ENCODE measurements at places on chromosomes 5 and 9. TPM values are rescaled to one million over a fixed set of nuclear protein-coding genes. Genes with fewer than 3 reads are reported as not detected.

UBE2R2 gene
- total RNA-seq = 24.4 TPM

NPR3 gene
- total RNA-seq = 7.2 TPM

FOXD4L3 gene
- not detected for total RNA-seq

MYORG gene
- 23.5 TPM for total RNA-seq

C9 gene
- not detected for total RNA-seq

MARCOL gene
- total RNA-seq = not detected

PCDHA1 gene
- total RNA-seq = not detected

PDE8B gene
- total RNA-seq = 2.9 TPM

DNA sequence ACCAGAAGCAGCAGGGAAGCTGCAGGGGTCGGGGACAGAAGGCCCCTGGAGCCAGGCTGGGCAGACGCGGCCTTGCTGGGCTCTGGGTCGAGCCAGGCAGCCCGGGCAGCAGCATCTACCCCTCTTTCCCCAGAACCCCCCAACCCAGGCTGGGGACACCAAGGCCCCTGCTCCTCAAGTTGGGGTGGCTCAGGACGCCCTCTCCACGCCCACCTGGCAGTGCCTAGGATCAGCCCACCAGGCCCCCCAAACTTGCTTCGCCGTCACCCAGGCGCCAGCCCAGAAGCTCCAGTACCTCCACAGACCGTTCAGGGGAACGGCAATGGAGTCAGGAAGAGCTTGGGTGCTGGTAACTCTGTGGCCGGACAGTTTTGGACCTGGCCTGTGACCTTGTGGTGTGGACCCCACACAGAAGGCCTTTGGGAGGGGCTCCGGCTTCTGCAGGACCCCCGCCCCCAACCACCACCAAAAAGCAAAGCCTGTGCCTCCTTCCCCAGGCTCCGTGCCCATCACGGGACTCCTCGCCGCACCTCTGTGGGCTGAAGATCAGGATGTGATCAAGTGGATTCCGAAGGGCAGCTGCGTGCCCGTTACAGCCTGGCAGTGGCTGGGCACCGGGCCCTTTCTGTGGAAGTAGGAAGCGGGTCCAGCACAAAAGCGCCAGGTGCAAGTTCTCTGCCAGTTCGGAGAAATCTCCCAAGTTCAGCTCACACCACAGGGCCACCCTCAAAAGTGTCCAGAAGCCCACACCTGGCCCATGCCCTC, 2.1 kb downstream of the SLC12A7 start:
- peaks cover 43% of the 10 kb centered on the region for H3K4me1 ChIP-seq
- H3K27me3 ChIP-seq = no peaks in the 10 kb centered on the region
- H3K36me3 ChIP-seq = no peaks in the 10 kb centered on the region
- peak overlapping the region; percentile 98 for H3K4me3 ChIP-seq
- no peak for DNase-seq
- H3K27ac ChIP-seq = peak overlapping the region; percentile 82

DNA sequence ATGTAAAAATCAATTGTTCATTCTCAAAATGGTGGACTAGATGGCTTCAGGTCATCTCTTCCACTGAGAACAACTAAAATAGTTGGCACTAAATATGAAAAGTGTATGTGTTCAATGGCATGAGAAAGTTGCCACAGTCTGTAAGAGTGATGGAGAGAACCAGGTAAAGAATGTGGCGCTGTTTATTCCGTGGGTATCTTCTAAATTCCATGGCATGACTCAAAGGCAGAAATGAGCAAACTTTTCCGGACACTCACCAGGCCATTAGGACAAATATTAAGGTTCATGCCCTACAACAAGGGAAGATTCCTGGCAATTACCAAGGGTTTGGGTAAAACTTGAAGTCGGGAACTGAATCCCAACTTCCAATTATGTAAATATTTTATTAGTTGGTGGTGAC, 825.4 kb upstream of the CDH6 start:
- H3K27me3 ChIP-seq = no peaks in the 10 kb centered on the region
- no peak overlapping the region for H3K4me3 ChIP-seq
- H3K36me3 ChIP-seq = no peaks in the 10 kb centered on the region

DNA sequence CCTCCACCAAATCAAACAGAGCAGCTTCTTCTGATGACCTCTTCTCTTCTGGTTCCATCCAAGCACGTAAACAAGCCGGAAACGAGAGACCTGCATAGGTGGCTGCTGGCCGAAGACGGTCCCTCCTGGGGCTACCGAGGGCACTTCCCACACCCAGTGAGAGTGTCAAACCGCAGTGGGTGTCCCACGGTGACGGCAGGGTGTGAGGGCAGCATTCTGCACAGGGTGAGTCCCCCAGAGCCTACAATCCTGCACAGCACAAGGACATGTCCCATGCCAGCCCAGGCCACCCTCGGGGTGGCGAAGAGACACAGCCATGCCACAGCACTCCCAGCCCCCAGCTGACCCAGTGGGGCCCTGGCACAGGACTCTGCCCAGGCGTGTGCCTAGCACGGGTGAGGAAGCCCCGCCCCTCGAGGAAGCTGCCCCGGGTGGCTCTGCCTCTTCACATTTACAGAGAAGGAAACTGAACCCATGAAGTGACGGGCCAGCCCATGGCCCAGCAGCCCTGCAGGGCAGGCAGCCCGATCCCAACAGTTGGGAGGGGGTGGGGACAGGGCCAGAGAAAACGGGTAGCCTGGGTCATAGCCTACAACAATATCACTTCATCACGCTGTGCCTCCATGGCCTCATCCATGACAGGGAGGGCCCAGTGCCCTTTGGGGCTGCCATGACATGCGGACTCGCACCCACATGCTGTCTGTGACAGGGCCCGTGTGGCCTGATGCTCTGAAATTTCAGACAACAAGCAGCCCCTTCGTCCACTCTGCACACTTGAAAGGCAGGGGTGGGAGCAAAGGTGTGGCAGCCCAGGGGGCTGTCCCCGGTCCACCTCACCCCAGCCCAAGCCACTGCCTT, 43.2 kb downstream of the SEMA4D start:
- H3K4me3 ChIP-seq = no peak overlapping the region
- H3K27me3 ChIP-seq = no peaks in the 10 kb centered on the region
- no peaks in the 10 kb centered on the region for H3K4me1 ChIP-seq
- no peak for DNase-seq

DNA sequence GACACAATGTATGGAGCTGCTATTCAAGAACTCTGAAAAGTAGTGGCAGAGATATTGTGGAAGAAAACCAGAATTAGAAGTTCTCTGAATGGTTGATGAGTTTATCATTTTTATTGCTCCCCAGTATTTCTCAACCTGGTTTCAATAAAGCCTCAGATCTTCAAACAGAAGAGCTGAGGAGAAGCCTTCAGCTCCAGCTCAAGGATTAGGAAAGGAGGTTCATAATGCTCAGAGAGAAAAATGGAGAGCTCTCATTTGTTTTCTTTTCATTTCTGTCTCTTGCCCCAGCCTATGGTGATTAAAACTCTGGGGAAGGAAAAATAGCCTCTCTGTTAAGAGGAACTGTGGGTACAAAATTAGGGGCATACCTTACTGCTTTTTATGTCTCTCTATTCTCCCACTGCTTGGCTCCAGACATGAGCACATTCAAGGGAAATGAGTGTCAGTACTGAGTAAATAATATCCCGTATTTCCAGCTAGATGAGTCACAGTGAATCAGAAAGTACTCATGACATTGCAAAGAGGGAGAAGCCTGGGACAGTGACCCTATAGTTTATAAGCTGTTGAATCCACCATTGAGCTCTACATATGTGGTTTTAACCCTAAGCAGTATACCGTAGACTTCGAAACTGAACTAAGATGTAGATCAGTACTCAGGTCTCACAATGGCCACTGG, 138.1 kb downstream of the EMB start:
- no peak overlapping the region for H3K4me3 ChIP-seq
- H3K4me1 ChIP-seq = no peaks in the 10 kb centered on the region
- H3K27me3 ChIP-seq = no peaks in the 10 kb centered on the region
- H3K36me3 ChIP-seq = no peaks in the 10 kb centered on the region
- DNase-seq = no peak

- peaks cover 18% of the 10 kb centered on the region for H3K27me3 ChIP-seq
- H3K36me3 ChIP-seq = no peaks in the 10 kb centered on the region
- H3K4me1 ChIP-seq = no peaks in the 10 kb centered on the region
- no peak for DNase-seq
- H3K4me3 ChIP-seq = no peak overlapping the region
Measured at GRCh38 chr9:130995086-130996011, 13.6 kb upstream of the LAMC3 start.

DNA sequence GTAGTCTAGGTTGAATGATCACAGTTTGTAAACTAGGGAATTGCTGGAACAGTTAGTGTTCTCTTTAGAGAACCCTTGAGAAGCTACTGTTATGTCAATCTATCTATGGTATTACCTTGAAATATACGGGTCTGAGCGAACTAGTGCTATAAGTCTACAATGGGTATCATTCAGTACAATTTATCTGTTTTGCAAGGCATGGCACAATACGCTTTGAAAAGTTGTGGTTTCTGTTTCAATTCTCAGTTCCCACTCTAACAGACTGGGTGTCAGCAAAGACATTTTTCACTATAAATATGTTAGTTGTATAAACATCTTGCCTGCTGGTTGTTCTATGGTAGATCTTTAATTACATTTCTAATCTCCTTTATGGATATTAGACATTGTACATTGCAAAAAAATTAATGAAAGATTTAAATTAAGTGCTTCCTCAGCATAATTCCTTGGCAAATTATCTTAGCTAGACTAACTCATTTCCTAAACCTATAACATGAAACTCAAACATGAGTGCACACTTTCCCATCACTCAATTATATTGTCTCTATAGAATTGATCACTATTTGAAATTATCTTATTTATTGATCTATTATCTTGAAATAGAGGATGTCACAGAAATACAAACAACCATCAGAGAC, 24.9 kb upstream of the SLCO6A1 start:
- no peaks in the 10 kb centered on the region for H3K4me1 ChIP-seq
- no peak for DNase-seq
- no peaks in the 10 kb centered on the region for H3K27me3 ChIP-seq

- H3K4me1 ChIP-seq = no peaks in the 10 kb centered on the region
- no peaks in the 10 kb centered on the region for H3K36me3 ChIP-seq
- DNase-seq = no peak
Measured at GRCh38 chr5:145499483-145499882, 335.7 kb downstream of the PRELID2 start.

- H3K4me1 ChIP-seq = no peaks in the 10 kb centered on the region
- no peak overlapping the region for H3K4me3 ChIP-seq
- DNase-seq = no peak
- no peaks in the 10 kb centered on the region for H3K27me3 ChIP-seq
- no peak overlapping the region for H3K27ac ChIP-seq
Measured at GRCh38 chr5:137304226-137304874, 194.8 kb downstream of the SPOCK1 start.

DNA sequence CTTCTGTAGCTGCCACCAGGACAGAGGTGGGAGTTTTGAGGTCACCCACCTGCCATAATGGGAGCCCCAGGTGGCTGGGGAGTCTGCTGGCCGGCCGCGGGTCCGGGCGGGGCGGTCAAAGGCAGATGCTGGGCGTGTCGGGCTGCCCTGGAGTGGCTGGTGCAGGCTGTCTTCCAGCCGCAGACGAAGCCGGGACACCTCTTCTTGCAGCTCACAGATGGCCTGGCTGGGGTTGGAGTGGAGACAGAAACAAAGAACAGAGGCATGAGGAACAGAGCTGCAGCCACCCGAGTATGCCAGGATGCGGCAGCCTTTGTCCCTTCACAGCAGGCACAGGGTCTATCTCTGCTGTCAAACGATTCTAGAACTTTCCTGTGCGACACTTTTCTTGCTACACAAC, 18.0 kb downstream of the ORM2 start:
- no peak overlapping the region for H3K4me3 ChIP-seq
- H3K27me3 ChIP-seq = no peaks in the 10 kb centered on the region
- H3K36me3 ChIP-seq = peaks cover 80% of the 10 kb centered on the region
- no peak for DNase-seq
- H3K4me1 ChIP-seq = peaks cover 36% of the 10 kb centered on the region

DNA sequence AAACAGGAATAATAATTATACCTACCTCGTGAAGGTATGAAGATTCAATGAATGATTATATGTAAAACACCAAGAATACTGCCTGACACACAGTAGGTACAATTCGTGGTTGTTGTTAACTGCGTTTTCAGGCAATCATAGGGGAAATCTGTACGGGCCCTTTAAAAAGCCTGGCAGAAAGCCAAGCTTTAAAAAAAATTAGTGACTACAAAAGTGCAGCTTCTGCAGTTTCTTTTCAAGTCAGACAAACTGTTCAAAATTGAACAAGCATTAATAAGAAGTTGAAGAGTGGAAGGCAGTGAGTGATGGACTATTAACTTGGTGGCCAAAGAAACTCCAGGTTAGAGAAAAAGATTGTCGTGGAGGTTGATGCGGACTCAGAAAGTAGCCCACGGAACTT, 85.9 kb upstream of the TRIO start:
- DNase-seq = no peak
- H3K27me3 ChIP-seq = no peaks in the 10 kb centered on the region
- no peaks in the 10 kb centered on the region for H3K36me3 ChIP-seq
- no peaks in the 10 kb centered on the region for H3K4me1 ChIP-seq
- H3K4me3 ChIP-seq = no peak overlapping the region

GRCh38 chr5:4642525-4642924, 497.6 kb upstream of the ADAMTS16 start:
- H3K27ac ChIP-seq = no peak overlapping the region
- no peaks in the 10 kb centered on the region for H3K4me1 ChIP-seq
- DNase-seq = no peak
- H3K4me3 ChIP-seq = no peak overlapping the region

DNA sequence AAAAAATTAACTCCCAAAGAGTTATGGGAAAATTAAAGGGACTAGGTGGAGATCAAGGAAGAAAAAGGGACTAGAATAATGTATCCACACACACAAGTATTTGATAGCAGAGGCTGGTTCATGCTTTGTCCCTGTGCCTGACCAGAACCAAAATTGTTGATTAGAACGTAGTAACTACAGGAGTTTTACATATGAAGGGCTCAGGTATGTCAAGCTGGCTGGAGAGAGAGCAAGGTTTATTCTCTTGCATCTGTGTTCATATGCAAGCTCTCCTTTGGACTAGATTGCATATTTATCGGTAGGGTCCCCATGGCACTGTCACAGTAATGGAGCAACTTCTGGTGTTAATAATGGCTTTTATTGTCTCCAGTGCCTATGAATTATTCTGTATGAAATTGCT, 239.9 kb upstream of the TRPM3 start:
- no peaks in the 10 kb centered on the region for H3K27me3 ChIP-seq
- H3K4me1 ChIP-seq = no peaks in the 10 kb centered on the region
- H3K36me3 ChIP-seq = no peaks in the 10 kb centered on the region
- DNase-seq = no peak

GRCh38 chr9:107155244-107155817, 127.7 kb upstream of the RAD23B start:
- no peaks in the 10 kb centered on the region for H3K36me3 ChIP-seq
- DNase-seq = no peak
- no peaks in the 10 kb centered on the region for H3K4me1 ChIP-seq
- no peak overlapping the region for H3K27ac ChIP-seq
- H3K27me3 ChIP-seq = no peaks in the 10 kb centered on the region
- no peak overlapping the region for H3K4me3 ChIP-seq

DNA sequence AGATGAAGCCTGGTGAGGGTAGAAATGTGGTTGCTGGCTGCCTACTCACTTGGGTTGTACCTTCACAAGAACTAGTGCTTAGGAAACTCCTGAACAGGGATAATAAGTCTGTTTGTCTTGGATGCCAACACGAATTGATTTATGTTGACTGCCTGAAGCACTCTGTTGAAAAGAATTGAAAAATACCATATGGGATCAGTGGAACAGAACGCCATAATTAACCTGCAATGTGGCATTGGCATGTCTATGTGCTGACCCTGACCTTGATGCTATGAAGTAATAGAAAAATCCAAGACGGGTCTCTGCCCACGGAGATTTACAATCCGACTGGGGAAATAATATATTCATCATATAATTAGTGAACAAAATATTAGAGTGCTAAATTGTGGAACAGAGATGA, 10.5 kb downstream of the LIX1 start:
- no peaks in the 10 kb centered on the region for H3K36me3 ChIP-seq
- no peak for DNase-seq
- H3K4me1 ChIP-seq = peaks cover 3% of the 10 kb centered on the region
- no peak overlapping the region for H3K27ac ChIP-seq

Measured in sigmoid colon (tissue), 7 donors.